ENCODE measurements at places on chromosomes 6 and 20.
A peak's percentile ranks its signal among the peaks of the same experiment; 100 is the strongest.

GRCh38 chr6:115613488-115613887, 447.2 kb downstream of the FRK start:
- peak; percentile 62 for DNase-seq

GRCh38 chr6:72769459-72770125, 147.7 kb downstream of the KCNQ5 start:
- peak; percentile 27 for DNase-seq

- DNase-seq: no peak
Observed at GRCh38 chr6:25290306-25291060, 11.3 kb downstream of the CARMIL1 start.

DNA sequence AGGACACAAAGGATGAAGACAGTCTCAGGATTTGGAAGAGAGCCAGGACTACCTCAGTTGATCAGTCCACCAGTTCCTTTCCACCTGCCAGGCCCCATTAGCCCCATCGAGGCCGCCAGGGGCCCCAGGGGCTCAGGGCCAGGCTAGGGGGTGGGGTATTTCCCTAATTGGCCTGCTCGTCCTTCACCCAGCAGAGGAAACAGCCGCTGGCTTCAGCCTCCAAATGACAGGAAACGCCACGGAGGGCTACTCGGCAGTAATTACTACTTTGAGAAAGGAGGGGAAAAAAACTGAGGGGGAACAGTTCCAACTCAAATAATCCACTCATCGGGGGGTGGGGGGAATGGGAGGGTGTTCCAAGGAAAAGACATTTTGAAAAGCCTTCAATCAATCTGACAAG, 42.7 kb downstream of the MAFB start:
- DNase-seq: no peak

DNA sequence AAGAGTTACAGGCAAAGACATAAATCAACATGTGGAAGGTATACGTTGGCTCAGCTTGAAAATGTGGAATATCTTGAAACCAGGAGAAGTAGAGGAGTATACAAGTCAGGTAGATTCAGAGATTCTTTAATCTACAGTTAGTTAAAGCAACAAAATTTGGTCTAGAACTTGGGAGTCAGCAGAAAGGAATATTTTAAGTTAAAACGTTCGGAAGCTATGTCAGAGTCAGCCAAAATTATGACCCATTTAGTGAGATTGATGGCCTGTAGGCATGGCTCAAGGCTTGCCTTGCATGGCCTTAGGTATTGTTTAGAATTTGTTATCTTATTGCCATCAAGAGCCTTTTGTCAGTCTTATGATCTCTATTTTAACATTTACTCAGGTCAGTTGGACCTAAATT, 94.1 kb upstream of the TMEM181 start:
- DNase-seq: no peak

DNA sequence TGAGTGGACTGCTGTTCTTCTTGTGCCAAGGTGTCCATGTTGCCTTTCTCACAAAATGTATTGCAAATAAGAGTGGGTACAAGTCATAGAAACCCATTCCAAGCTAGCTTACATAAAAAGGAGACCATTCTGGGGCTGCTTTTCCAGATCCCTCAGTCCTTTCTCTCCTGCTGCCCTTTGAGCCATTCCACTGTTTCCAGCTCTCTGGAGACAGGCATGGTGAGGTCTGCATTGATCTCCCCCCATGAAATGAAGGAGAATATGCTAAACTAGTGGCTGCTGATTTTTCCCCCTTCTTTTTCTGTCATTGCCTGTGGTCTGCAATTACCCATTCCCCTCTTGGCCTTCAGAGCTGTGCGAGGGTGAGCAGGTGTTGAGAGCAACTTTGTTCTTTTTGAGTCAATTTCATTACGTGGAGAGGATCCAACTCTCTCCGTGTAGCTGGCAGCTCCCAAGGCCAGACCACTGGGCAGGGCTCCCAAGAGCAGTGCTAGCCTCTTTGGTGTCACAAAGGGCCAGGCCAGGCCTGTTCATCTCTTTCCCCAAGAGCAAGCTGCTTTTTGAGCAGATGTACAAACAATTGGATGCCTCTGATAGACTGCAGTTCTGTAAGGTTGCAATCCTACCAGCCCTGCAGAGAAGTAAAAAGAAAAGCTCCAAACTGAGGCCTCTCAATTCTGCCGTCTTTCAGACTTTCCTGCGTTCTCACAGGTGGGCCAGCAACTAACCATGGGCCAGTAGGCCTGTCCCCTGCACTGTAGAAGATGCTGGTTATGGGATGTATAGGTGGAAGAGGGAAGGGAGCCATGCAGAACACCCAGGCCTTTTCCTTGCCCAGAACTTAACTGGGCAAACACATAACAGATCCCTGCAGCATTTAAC, 96.1 kb upstream of the ARMC2 start:
- no peak for DNase-seq

DNA sequence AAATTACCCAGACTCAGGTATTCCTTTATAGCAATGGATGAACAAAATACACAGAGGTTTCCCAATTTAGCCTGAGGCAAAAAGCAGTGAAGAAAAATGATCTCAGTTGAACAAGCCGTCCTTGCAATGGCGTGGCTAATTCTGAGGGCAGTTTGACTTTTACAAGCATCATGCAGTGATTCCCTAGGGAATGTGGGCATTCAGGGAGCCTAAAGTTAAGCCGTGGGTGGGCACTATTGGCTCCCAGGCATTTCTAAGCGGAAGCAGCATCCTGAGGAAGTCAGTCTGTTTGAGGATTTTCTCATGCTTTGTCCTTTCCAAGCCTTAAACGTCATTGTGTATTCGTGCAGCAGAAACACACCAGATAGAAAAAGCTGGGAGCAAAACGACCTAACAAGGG, 133.9 kb downstream of the MYLK4 start:
- DNase-seq: no peak

- no peak for DNase-seq
Observed at GRCh38 chr6:90319979-90320685, 23.5 kb upstream of the BACH2 start.

GRCh38 chr20:57269148-57269984, 2.9 kb upstream of the BMP7 start:
- DNase-seq: no peak

- DNase-seq: no peak
Observed at GRCh38 chr6:111828809-111829208, 44.4 kb downstream of the FYN start.

DNA sequence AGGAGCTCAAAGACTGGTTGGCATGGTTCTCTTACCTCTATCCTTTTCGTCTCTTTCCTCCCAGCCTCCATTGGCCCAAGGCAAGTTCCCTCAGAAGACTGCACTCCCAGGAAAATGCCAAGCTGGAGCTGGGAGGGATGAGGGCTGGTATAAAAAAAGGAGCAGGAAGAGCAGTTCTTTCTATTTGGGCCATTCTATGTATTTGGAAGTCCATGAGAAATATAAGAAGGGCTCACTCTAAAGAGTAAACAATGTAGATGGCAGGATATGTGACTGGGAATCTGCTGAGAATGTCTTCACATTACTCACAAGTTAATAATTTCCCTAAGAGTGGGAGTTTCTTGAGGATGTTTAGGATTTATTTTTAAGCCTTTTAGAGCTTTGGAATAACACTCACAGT, 36.6 kb upstream of the ADTRP start:
- no peak for DNase-seq

GRCh38 chr20:42688576-42688975, 501.1 kb downstream of the PTPRT start:
- DNase-seq: peak; percentile 50

GRCh38 chr20:21182832-21183563, 57.1 kb downstream of the KIZ start:
- no peak for DNase-seq

DNA sequence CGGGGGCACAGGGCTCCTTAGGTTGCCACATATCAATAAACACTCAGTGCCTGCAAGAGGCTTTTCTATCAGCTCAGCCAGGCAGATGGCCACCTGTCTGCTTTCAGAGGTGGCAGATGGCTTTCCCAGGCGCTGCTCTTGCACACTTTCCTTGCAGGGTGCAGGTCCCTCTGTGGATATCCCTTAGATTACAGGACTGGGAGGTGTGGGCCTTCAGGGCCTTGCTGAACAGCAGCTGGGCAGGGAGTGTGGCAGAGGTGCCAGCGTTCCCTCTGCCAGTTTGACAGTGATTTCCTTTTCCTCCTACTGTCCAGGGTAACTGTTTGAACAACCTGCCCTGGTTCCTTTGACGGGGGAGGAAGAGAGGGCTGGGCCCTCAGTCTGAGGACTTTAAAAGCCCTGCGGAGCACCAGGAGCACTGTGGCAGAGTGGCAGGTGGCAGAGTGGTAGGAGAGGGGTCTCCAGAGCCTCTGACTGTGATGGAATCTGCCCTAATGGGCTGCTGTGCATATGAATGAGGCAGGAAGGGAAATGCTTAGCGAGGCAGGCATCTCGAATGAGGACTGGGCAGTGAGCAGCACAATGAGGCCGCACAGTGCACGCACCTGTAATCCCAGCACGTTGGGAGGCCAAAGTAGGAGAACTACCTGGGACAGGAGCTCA, 34.2 kb downstream of the ABHD12 start:
- no peak for DNase-seq

GRCh38 chr6:143063631-143064030, 2.9 kb downstream of the AIG1 start:
- DNase-seq: no peak

DNA sequence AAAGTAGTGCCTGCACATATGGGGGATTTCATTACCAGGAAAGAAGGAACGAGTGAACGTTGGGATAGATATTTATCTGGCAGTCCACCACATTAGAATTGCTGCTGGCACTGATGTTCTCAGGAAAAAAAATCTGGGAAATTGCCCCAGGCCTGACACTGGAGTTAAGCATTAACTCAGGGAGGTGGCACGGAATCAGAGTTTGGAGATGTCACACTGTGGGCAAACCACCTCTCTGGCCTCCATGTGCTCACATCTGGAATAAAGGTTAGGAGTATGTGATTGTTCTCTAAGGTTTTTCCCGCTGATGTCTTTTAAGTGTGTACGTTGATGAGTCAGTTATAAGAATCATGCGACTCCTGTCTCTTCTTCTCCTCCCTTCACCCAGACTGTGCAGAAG, 7.9 kb downstream of the TGM3 start:
- DNase-seq: no peak

GRCh38 chr6:84118191-84118590, 84.6 kb downstream of the MRAP2 start:
- DNase-seq: no peak

DNA sequence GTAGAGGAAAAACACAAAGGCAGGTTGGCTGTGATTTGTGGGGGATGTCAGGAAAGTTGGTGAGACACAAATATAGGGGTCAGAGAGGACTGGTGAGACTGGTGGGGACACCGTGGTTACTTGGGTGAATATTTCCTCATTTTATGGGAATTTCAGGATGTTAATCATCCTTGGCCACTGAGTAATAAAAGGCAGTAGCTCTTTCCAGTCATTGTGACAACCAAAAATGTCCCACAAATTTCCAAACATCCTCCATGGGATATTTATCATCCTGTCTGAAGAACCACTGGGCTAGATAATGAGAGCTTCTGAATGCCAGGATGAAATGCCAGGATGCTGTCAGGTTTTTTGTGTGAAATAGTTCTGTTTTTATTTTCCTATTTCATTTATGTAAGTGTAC, 374.1 kb downstream of the CD109 start:
- no peak for DNase-seq

GRCh38 chr20:8454137-8454712, 322.2 kb downstream of the PLCB1 start:
- peak; percentile 16 for DNase-seq

DNA sequence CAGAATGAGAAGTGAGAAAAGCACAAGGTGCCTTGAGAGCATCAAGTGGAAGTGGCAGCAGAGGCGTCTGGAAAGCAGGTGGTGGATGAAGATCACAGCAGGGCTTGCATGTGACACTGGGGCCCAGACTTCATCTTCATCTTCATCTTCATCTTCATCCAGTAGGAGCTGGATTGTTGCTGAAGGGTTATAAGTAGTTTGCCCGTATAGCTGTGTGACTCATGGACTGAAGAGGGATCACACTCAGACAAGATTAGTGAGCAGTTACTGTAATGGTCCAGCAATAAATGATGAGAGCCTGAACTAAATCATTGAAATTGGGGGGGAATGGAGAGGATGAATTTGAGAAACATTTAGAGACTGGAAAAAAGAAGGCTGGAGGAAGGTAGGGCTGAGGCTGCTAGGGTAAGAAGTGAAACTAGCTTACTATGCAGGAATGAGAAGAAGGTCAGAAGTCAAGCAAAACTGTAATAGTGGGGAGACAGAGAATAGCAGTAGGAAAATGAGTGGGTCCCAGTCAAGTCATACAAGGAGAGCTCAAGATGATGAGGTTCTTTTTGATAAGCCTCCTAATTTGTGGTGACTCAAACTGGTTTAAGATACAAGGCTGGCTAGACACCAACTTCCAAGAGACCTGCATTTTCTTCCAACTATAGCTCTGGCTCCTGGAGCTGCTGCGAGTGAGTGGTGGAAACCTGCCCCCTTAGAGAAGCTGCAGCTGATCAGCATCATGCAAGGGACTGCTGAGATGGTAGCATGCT, 92.3 kb upstream of the BEND6 start:
- DNase-seq: no peak

GRCh38 chr6:111743360-111743759, 129.9 kb downstream of the FYN start:
- DNase-seq: no peak

GRCh38 chr6:27553123-27553904, 80.4 kb upstream of the ZNF184 start:
- no peak for DNase-seq

DNA sequence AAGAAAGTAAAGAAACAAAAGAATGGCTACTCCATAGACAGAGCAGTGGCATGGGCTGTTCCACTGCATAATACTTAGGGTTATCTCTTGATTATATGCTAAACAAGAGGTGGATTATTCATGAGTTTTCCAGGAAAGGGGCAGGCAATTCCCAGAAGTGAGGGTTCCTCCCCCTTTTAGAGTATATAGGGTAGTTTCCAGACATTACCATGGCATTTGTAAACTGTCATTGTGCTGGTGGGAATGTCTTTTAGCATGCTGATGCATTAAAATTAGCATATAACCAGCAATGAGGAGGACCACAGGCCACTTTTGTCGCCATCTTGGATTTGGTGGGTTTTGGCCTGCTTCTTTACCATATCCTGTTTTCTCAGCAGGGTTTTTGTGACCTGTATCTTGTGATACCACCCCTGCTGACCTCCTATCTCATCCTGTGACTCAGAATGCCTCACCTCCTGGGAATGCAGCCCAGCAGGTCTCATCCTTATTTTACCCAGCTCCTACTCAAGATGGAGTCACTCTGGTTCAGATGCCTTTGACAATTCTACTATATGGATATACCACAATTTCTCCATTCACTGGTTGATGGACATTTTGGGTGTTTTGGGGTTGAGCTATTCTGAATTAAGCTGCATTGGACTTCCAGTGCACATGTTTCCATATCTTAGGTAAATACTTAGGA, 280.6 kb downstream of the FARS2 start:
- no peak for DNase-seq

GRCh38 chr6:91660893-91661292, 1074.0 kb upstream of the MAP3K7 start:
- no peak for DNase-seq

DNA sequence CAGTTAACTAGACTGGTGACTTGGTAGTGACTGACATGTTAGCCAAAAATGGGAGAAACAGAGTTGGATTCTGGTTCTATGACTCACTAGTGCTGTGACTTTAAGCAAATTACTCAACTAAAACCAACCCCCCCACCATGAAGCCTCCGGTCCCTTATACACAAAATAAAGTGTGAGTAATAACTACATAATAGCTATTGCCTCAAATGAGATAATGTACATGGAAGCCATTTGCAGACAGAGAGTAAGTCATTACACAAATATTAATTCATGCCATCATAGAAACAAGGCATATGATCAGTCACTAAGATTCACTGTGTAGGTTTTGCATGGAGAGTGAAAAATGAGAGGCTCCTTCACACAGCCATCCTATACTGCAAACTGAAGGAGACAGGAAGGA, 111.9 kb downstream of the HIVEP2 start:
- no peak for DNase-seq
